Stimulated activated CD8-positive, alpha-beta memory T cell treated with anti-CD3 and anti-CD28 coated beads, Interleukin-15, amount 100 ng/mL, for 1 hour (primary cell): ENCODE measurements at places on chromosomes 11 and 22.
A peak's percentile ranks its signal among the peaks of the same experiment; 100 is the strongest.

GRCh38 chr11:47185305-47186075 is 744 bp downstream of the PACSIN3 start:
- no peak for DNase-seq

DNA sequence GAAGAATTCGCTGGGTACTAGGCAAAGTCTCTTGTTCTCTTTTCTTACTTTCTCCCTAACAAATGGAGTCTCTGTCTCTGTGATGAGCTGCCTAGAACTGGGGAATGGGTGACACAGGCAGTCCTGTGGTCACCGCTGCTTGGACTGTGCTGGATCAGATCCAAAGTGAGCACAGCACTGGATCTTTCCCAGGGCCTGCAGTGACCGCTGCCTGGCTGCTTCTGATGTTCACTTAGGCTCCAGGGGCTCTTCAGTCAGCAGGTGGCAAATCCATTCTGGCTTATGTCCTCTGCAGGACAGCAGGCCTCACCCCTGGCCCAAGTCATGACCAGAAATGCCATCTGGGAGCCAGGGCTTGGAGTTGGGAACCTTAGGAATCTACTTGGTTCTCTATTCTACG is 61.5 kb downstream of the EXT2 start:
- DNase-seq: no peak

DNA sequence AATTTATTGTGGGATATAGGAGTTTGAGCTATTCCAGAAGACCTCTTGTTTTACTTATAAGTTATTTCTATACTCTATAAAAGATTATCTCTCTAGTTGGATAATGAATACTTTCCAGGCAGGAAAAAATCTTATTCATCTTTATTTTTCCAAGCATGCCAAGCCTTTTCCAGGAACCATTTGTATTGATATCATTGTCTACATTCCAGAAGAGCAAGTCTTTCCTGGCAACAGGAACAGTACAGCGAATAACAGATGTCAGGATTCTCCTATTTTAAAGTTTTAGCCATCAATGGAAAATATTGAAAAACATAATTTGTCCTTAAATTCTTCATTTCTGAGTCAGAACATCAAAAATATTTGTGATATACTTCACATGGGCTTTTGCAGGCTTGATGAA is 5.2 kb upstream of the NXPE1 start:
- no peak for DNase-seq

DNA sequence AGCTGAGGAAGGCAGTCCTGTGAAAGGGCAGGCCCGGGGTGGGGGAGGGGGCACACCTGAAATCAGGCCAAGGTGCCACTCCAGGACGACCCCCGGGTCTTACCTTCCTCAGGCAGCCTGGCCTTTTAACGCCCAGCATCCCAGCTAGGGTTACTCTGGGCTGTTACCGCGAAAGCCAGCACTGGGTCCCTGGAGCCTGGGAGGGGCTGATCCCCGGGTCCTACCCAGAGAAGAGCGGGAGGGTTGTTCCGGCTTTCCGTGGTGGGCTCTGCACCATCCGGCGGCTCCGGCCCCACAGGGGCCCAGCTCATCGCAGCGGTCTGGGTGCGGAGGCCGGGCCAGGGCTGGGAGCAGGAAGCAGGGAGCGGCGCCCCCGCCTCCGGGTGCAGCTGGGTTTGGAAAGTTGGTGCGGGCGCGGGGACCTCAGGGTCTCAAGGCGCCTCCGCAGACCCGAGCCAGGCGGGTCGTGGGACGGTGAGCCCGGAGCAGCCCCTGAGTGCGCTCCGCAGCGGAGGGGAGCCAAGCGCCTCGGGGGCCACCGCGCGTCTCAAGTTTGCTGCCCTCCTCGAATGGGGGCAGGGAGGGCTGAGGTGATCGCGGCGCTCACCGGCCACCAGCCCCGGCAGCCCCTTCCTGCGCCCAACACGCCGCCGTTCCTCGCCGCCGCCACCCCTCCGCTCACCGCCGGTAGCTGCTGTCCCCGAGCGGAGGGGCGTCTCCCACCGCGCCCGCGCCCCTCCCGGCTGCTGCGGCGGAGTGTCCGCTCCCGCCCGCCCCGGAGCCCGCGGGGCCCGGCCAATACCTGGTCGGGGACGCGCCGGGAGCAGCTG is 831 bp downstream of the CHST1 start:
- DNase-seq: no peak

DNA sequence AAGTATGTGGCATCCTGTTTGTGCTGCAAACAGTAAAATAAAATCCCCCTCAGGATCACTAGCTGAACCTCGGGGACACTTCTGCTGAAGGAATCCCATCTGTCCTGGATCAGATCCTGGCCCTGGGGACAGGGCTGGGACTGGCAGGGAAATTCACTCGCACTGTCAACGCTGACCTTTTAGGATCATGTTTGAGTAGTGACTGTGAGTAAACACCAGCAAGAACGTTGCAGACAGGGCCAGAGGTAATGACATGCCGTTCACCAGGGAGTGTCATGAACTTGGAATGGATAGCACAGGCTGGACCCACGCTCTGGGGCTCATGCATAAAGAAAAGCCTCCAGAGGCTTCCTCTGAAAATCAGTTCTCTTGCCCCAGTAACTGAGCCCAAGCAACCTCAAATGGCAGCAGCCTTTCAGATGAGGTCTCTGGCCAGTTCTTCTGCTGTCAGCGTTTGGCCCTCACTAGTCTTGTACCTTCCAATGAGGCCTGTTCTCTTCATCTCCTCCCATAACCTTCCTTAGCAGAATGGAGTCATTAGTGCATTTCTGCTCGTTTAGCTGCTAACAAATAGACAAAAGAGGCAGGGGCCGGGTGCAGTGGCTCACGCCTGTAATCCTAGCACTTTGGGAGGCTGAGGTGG is 51.0 kb upstream of the BARX2 start:
- no peak for DNase-seq

GRCh38 chr11:10747733-10748132 is 3.3 kb upstream of the CTR9 start:
- no peak for DNase-seq

DNA sequence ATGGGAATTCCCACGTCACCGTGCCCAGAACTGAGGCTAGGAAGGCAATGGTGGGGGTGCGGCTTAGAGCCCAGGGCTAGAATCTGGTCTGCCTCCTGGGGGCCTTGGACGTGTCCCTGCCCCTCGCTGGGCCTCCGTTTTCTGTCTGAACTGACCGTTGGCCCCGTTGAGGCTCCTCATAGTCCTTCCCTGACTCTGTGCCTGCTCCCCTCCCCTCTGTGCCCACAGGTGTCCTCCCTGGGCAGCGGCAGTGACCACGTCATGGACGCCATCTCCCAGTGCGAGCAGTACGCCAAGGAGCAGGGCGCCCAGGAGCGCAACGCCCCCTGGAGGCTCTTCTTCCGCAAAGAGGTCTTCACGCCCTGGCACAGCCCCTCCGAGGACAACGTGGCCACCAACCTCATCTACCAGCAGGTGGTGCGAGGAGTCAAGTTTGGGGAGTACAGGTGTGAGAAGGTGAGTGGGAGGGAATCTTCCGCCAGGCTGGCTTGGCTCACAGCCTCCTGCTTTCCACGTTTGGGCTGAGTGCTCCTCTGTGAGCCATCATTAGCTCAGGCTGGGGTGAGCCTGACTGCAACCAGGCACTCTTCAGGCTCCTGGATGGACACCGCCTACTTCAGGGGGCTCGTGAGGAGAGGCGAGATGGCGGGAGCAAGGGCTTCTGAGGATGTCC is 63.9 kb downstream of the MYO7A start:
- peak; percentile 14 for DNase-seq

- no peak for DNase-seq
Measured at GRCh38 chr11:119505861-119506260, 82.9 kb upstream of the THY1 start.

DNA sequence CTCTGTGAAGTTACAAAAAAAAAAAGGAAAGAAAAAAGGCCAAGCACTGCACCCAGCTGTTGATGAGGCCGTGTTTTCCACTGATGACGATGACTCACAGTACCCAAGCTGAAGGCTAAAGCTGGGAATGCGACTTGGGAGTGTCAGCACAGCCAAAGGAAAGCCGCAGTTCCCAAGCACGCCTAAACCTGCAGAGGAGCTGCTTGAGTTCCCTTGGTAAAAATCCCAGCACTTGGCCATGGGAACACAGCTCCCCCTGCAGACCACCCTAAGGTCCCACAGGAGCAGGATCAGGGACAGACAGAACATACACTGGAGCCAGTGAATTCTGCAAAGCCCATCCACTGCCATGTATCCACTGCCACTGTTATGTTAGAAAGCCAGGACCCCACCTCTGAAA is 39.9 kb downstream of the SERGEF start:
- no peak for DNase-seq

GRCh38 chr11:8756201-8756600 is 73.6 kb downstream of the RPL27A start:
- no peak for DNase-seq

- no peak for DNase-seq
Measured at GRCh38 chr11:35218956-35219355, 80.0 kb downstream of the CD44 start.

DNA sequence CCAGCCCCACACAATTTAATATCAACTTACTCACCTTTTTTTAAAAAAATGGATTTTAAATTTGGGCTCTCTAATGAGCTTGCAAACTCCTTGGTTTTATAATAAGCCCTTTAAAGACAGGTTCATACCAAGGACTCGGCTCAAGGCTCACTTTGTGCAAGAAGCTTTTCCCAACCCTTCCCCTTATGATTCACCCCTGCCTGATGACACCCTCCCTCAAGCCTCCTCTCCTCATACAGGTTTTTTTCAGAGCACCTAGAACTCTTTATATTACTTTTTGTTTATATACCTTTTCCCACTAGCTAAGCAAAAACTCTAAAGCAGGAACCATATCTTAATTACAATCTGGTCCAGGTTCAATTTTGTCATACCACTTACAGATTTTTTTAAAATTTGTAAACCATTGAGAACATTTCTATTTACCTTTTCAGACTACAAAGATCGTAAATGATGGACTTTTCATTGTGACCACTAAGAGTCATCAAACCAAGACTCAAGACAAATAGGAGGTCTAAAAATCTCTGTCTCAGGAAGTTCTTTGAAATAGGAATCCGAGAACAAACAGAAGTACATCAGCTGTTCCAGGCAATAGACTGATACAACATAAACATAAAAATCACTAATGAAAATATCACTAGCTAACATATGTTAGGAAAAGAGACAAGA is 13.1 kb upstream of the EXPH5 start:
- no peak for DNase-seq

GRCh38 chr11:2234963-2235362 is 35.4 kb downstream of the ASCL2 start:
- DNase-seq: no peak

- DNase-seq: no peak
Measured at GRCh38 chr11:133082841-133083488, 449.3 kb downstream of the OPCML start.

- no peak for DNase-seq
Measured at GRCh38 chr22:24965822-24966626, 13.5 kb downstream of the KIAA1671 start.

DNA sequence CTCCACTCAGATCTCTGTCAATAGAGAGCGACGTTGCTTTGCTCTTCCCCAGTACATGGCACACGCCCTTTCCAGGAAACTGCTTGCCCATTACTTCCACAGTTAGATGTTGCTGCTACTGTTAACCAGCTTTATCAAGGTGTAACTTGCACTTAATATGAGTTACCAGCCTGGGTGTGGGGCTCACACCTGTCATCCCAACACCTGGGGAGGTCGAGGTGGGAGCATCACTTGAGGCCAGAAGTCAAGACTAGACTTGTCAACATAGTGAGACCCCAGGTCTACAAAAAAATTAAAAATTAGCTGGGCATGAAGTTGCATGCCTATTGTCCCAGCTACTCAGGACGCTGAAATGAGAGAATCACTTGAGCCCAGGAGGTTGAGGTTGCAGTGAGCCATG is 177.1 kb upstream of the B3GAT1 start:
- no peak for DNase-seq

DNA sequence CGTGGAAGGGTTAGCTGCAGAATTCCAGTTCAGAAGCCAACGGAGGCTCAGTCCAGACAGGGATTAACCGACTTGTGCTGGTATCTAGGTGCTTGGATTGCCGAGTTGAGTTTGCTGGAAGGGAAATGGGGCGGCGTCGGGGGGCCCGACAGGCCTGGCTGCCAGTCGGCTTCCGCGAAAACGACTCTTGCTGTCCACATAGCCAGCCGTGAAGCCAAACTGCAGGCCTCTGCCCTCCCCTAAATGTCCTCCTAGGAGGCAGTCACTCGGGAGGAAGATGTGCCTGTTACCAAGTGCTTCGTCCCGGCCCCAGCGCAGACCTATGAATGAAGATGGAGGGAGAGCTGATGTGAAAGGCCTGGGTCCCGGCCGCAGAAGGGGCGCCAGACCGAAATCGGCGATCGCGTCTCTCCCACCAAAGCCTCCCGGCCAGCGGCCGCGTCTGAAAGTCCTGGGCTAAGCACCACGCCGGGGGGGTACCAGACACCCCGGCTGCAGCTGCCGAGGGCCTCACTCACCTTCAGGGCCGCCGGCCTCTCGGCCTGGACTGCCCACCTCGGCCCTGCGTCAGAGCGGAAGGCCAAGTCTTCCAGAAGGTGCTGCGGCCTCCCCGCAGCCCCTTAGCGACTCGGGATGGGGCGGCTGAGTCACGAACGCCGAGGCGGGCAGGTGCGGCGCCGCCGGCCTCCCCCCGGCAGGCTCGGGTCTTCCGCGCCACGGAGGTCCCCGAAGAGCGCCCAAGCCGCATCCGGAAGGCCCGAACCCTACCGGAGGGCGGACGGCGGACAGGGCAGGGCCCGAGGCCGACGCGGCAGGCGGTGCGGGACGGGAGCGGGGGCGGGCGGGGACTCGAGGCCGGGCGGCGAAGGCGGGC is 7.5 kb downstream of the DPAGT1 start:
- DNase-seq: no peak

- no peak for DNase-seq
Measured at GRCh38 chr11:57207168-57207567, 25.4 kb downstream of the LRRC55 start.

DNA sequence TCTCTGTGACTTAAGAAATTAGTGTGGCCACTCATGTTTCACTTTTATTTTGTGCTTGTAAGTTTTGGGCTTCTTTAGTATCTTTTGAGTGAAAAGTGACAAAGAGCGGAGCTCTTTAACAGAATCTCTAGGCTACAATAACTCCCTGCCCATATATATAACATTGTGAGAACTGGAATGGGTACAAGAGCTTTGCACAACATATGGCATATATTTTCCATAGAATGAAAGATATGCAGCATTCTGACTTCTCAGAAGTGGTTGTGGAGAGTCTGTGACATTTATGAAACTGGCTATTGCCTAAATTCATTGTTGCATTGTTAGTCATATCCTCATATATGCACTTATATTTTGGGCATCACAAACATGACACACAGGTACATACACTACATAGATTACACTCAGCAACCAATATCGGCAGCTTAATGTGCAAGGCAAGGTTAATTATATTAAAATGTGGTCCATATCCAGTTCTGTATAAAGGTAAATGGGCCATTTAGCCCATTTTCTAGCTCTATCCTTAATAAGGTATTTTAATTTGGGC is 1148.2 kb downstream of the FAM181B start:
- no peak for DNase-seq

DNA sequence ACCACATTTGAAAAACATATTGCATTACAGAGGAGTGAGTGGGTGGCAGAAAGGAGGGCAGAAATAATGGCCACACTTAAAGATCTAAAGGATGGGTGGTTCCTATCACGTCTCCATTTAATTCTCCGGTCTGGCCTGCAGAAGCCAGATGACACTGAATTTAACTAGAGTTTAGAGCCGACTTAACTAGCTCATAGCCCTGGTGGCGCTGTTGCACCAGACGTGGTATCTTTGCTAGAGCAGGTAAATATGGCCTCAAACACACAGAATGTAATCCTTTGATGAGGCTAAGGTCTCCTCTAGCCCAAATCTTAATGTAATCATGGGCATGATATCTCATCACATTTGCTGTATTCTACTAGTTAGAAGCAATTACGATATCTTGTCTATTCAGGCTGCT is 51.5 kb upstream of the GAL start:
- DNase-seq: no peak

GRCh38 chr22:17941471-17942406 is 82.6 kb downstream of the MICAL3 start:
- DNase-seq: no peak
